ENCODE measurements at places on chromosomes 12 and 14.

- peak; percentile 33 for DNase-seq
Measured at GRCh38 chr12:90235642-90236041, 527.0 kb upstream of the ATP2B1 start.

- DNase-seq: no peak
Measured at GRCh38 chr12:61687407-61687806, 572.8 kb upstream of the USP15 start.

GRCh38 chr12:90816353-90817089 lies 138.5 kb downstream of the CCER1 start:
- no peak for DNase-seq

DNA sequence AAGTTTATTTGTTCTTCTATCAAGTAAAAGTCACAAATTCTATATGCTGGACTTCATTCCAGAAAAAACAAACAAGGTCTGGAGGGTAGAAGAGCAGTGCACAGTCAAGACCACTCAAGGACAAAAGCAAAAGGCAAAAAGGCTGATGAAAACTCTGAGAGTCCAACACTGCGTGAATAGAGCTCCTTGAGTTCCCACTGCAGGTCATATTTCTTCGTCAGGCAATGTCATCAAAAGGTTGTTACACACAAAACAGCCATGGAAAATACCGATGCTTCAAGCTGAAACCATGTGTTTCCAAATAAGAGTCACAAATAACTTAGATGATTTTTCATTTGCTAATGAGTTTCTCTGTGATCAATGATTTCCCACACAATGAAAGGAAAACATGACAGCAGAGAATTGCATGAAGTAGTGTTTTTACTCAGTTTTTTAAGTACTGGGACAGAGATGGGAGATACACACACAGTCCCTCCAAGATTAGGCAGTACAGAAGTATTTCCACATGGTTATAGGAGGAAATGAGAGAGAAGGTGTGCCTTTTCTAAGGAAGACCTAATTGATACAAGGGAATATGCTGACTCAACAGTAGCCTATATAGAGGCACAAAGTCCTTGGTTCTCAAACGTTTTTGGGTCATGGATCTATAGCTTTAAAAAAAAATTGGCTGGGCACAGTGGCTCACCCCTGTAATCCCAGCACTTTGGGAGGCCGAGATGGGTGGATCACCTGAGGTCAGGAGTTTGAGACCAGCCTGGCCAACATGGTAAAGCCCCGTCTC lies 177.7 kb downstream of the MED13L start:
- no peak for DNase-seq

DNA sequence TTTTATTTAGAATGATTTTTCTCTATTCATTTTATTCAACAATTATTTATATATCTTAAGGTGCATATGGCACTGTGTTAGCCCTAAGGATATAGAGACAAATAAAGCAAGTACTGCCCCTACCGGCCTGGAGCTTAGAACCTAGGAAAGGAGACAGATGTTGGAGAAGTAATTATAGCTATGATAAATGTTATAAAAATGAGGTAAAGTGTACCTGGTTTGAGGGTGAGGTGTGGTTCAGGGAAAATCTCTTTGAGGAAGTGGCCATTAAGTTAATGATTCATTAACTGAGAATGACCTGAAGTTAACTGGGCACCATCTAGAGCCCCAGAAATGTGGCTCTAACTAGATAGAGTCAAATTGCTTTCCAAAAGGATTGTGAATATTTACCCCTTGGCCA lies 31.9 kb downstream of the CDKL1 start:
- DNase-seq: no peak

DNA sequence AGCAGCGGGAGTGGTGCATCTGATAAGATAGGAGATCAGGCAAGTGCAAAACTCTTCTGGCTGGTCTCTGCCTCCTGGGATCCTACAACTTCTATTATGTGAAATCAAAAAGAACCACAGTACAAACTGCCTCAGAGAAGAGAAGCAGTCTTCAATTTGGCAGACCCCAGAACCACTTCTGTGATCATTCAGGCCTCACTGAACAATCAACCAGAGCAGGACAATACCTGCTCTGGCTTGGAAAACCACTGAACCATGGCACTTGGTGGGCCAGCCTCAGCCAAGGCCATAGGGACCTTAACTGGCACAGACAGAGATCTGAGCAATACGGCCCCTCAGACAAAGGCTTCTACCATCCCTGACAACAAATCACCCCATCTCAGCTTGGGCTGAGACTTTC lies 103.0 kb downstream of the NDUFA12 start:
- DNase-seq: no peak

DNA sequence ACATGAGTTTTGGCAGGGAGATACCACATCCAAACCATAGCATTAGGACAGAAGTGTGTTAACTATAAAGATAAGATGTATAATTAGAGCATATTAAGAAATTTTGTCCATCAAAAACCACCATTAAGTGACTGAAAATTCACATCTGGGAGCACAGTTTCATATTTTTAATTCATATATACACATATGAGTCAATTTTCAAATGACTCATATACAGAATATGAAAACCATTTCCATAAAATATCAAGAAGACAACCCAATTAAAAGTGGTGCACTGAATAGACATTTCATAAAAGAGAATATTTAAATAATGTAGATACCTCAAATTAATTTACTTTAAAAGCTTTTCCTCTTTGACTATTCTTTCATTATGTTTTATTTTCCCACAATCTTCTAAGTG lies 25.3 kb downstream of the MUCL1 start:
- no peak for DNase-seq

GRCh38 chr12:93468008-93468371 lies 676 bp downstream of the MRPL42 start:
- no peak for DNase-seq

- DNase-seq: no peak
Measured at GRCh38 chr12:108745641-108746040, 14.3 kb upstream of the CORO1C start.

GRCh38 chr14:89908712-89909450 lies 45.6 kb downstream of the EFCAB11 start:
- no peak for DNase-seq

GRCh38 chr12:113422886-113423669 lies 898 bp downstream of the SDSL start:
- DNase-seq: no peak

- no peak for DNase-seq
Measured at GRCh38 chr14:35988550-35988949, 162.4 kb downstream of the BRMS1L start.

GRCh38 chr12:19779395-19780056 lies 340.2 kb downstream of the AEBP2 start:
- DNase-seq: peak; percentile 25

GRCh38 chr14:55977392-55978150 lies 140.6 kb upstream of the PELI2 start:
- DNase-seq: no peak

DNA sequence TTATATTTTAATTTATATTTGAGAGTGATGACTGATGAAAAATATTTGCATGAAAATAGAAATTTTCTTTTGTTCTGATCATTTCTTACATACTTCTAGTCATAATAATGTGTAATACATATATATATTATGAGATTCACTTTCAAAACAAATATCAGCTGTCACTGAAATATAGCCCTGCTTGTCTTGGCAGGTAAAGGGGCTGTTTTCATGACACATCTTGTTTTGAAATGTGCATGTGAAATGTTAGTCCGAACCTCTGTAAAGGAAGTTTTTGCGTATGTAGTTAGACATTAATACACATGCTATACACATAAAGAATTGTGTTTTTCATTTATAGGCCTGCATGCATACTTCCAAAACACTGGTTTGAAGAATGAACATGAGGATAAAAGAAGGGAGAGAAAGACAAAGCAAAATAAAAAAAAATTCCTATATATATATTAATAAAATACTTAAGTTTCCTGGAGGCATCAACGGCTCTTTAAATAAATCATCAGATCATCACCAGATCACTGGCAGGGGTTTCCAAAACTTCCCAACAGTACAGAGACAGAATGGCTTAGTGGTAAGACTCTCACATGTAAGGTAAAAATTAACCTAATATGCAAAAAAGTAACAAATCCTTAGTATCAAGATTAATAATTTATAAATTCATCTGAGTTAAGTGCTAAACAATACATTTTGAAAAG lies 60.1 kb downstream of the SEL1L start:
- DNase-seq: no peak

GRCh38 chr12:66688846-66689439 lies 10.1 kb upstream of the GRIP1 start:
- DNase-seq: peak; percentile 28

DNA sequence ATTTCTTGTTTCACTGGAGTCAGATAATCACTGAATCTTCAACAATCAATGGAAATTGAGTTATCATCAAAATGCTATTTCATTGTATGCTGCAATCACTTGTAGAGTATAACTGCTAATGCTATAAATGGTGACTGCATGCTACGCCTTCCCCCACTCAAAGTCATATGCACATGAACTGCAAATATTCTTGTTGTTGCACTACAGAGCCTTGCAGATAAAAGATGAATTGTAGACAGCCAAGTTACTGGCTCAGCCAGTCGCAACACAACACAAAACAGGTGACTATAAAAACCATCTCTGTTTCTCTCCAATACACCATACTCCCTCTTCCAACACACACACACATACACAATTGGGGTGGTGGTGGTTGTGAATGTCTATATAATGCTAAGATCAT lies 171.0 kb upstream of the HMGA2 start:
- DNase-seq: no peak

DNA sequence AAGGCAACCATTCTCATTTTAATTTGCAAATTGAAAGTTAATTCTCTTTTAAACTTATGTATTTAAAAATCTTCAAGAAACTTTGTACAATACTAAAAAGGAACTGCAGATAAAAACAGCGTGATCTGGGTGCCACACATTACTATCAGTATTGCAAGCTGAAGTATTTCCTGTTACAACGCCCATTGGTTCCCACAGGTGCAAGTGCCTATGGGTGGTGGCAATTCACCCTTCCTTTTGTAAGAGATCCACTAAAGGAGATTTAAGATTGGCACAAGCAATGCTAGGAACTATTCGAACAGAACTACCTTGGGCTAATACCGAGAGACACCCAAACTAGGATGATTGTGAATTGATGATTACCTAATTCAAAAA lies 13.2 kb downstream of the TAOK3 start:
- DNase-seq: no peak

GRCh38 chr12:23204933-23205778 lies 580.2 kb downstream of the ETNK1 start:
- peak; percentile 56 for DNase-seq

DNA sequence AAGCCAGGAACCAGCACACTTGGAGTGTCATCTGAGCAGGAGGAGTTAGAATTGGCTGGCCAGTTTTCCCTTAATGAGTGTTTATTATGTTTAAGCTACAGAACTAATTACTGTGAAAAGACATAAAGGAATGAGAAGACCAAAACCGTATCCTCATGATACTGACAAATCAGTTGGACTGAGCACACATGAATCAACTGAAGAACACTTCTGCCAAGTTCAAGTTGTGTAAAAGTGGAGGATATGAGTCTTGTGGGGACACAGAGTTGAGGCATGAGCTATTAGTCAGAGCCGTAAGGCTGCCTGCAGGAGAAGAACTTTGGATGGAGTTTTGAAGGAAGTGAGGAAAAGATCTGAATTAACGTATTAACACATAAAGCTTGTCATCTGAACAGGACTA lies 43.1 kb downstream of the HMGA2 start:
- no peak for DNase-seq

- DNase-seq: no peak
Measured at GRCh38 chr14:104642540-104642868, 37.9 kb upstream of the TMEM179 start.

- DNase-seq: no peak
Measured at GRCh38 chr14:23629832-23630396, 6.2 kb upstream of the DHRS2 start.

DNA sequence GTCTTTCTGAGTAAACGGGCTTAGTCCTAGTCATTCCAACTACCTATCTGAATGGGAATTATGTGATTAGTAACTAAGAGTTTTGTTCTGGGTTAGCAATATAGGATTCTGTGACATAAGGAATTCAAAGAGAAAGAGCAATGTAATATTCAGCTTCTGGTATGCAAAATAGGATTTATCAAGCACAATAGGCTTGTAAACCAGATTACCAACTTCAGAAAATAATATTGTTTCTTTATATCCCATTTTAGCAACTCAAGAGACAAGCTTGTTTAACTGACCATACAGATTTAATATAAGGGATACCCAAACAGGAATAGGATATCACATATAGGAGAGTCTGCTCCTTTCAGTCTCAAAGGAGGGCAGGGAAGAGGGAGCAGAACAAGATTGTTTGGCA lies 240.9 kb downstream of the CEP128 start:
- DNase-seq: no peak

DNA sequence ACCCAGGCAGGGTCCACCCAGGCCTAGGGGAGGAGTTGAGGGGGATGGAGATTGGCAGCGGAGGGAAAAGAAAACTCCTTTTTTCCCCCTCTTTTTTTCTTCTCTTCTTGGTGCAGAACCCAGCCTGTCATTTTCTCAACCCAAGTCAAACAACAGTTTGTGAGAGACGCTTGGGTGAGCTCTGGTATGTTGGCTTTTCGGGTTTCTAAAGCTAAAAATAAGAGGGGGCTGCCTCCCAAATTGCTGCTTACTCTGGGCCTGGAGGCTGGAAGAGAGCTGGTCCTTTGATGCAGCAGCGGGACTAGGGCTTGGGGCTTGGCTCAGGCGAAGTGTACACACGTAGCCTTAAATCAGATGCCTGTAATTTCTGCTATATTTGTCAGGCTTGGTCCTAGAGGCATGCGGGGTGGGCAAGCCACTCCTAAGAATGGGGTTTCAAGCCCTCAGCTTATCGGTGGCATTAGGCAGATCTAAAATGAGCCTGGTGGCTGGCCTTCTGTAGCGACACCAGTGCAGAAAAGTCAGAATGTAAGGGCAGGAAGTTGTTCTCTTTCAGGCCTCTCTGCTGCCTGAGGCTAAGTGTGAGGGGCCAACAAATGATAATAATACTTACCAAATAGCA lies 816 bp upstream of the SLC8A3 start:
- DNase-seq: peak; percentile 38

DNA sequence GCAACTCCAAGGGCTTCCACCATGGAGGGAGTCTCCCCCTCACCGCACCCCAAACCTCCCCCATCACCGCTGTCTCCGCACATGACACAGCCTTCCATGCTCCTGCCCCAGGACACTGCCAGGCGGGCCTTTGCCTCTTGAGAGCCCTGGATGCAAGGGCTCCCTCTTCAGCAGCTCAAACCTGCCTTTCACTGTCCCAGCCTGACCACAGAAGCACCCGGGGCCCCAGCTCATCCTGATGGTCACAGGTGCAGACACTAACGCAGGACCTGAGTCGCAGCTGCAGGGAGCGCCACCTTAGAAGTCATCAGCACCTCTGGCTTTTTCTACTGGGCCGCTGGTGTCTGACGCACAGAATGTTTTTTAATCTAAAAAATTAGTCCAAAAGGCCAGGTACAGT lies 54.0 kb downstream of the SYNE3 start:
- no peak for DNase-seq

GRCh38 chr14:74486164-74486563 lies 6.9 kb downstream of the NPC2 start:
- DNase-seq: no peak

Measured in myocyte (in vitro differentiated cells).